MG63 (cell line): ENCODE measurements at places on chromosomes 1 and 21. TPM values are rescaled to one million over a fixed set of nuclear protein-coding genes. Genes with fewer than 3 reads are reported as not detected.

DNA sequence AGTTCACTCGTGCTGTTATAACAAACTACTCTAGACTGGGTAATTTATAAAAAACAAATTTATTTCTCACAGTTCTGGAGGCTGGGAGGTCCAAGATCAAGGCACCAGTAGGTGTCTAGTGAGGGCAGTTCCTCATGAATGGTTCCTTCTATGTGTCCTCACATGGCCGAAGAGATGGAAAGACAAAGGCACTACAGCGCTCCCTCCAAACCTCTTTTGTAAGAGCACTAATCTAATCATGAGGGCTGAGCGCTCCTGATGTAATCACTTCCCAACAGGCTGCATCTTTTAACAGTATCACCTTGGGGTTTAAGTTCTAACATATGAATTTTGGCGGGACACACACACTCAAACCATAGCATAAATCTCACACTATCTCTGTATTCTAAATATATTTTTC lies 54.0 kb upstream of the KANK4 start:
- no peak for DNase-seq

- DNase-seq = peak; percentile 83
Observed at GRCh38 chr1:9233241-9233941, 1.2 kb upstream of the H6PD start.

- DNase-seq = no peak
Observed at GRCh38 chr1:68330391-68330790, 98.1 kb upstream of the WLS start.

DNA sequence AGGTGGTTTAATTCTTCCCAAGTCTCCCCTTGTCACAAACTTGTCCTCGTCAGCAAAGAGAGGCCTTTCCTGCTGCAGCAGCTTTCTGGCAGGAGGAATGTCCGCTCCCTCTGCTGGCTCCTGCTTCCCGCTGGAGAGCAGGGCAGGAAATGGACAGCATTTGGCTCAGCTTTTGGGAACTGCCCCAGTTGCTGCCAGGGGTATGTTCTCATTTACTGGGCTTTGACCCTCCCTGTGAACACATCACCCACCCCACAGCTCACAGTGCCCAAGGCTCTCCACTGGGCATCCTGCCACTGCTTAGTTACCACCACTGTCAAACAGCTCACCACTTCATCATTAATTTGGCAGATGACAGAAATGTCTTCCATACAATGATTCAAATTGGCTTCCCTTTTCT lies 75.4 kb downstream of the MRPL37 start:
- DNase-seq = peak; percentile 99

GRCh38 chr21:30211071-30211470 lies 4.8 kb downstream of the CLDN8 start:
- no peak for DNase-seq

- DNase-seq = no peak
Observed at GRCh38 chr1:23928789-23929188, 15.6 kb upstream of the CNR2 start.

GRCh38 chr1:67642629-67643028 lies 42.4 kb upstream of the GADD45A start:
- no peak for DNase-seq

GRCh38 chr1:159867664-159868026 lies 5.2 kb upstream of the VSIG8 start:
- no peak for DNase-seq

GRCh38 chr1:109777436-109777835 lies 13.7 kb upstream of the EPS8L3 start:
- no peak for DNase-seq

DNA sequence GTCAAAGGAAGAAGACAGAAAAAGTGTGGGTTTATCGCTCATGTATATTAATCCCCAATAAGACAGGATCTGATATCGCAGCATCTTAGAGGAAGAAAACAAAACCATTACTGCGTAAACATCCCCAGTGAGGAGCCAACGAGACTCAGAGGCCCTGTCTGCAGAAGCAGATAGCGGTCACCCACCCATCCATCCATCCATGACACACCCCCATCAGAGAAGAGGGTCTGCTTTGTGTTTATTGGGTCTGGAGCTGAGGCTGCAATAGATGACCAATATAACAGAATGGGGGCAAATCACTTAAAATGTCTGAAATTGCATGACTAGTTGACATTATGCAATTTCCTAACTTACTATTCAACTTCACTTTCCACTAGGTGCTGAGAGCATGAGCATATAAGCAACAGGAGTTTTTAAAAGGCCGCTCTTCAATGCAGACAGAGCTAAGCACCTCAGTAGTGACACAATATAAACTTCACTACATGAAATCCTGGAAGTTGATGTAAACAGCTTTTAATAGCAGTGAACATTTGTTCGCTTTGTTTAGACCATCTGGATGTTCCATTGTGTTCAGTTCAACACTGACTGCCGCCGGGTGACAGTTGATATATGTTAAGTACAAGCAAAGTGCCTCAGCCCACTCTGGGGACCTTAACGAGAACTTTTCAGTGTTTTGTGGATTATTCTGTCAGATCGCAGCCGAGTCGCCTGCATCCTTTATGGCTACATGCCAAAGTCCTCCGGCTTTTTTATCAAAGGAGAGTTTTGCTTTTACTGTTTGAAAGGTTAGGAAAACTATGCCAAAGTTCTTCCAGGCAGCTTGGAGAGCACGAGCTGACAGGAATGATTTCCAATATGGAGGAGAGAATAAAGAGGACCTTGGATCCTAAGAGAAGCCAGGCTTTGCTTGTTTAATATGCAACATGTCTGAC lies 167.5 kb downstream of the ZNF281 start:
- no peak for DNase-seq

DNA sequence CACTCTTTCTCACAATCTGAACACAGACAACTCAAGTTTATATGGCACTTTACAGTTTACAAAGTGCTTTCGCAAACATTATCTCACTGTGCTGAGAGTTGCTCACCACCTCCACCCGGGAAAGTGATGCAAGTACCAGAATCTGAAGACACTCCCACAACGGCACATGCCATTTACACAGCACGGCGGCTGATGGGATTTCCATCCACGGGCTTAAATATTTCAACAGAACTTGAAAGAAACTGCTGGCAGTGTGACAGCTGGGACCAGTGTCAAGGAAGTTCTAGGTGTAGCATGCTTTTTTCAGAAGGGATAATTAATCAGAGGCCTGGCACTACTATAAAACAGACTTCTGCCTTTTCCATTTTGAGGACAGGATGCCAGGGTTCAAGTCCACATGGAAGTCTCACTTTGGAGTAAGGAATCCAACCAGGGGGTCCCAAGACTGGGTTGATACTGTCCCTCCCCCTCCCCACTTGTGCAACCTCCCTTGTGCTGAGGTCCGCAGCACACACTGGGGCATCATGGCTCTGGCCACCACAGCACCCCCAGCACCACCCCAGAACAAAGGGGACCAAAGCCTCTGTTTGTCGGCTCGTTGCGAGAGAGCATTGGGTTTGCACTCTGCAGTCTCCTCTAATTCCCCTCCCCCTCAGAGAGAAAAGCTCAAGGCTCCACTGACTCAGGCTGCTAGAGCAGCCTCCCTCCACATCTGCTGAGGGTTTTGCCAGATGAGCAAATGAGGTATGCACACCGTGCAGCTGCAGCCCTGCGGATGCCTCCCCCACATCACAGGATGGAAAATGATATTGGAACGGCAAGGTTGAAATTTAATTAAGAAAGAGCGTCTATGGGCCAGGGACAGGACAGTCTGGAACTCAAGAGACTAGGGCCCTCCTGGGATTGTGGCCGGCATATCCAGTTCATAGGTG lies 154.9 kb downstream of the TGFBR3 start:
- DNase-seq = peak; percentile 41

- no peak for DNase-seq
Observed at GRCh38 chr1:77802026-77802425, 22.6 kb downstream of the MIGA1 start.

DNA sequence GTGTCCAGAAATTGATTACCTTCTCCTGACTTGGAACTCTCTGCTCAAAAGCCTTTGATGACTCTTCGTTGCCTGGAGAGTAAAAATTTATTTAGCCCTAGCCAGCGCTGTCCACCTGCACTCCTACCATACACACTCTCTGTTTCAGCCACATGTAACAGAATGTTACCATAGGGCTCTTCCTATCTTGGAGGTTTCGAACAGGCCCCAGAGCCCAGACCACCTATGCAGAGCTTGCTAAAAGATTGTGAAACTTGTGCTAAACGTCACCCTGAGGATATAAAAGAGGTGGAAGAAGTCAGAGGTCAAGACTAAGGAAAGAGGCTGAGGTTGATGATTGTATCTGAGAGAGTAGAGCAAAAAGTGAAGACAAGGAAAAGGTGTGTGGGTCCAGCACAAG lies 237.0 kb upstream of the HOOK1 start:
- no peak for DNase-seq

GRCh38 chr1:3987669-3988235 lies 87.7 kb upstream of the C1orf174 start:
- DNase-seq = no peak

- no peak for DNase-seq
Observed at GRCh38 chr21:44916965-44917364, 3.7 kb downstream of the ITGB2 start.

- no peak for DNase-seq
Observed at GRCh38 chr1:221025956-221026355, 146.7 kb downstream of the HLX start.

- DNase-seq = peak; percentile 27
Observed at GRCh38 chr21:18832950-18833349, 429.4 kb upstream of the TMPRSS15 start.

DNA sequence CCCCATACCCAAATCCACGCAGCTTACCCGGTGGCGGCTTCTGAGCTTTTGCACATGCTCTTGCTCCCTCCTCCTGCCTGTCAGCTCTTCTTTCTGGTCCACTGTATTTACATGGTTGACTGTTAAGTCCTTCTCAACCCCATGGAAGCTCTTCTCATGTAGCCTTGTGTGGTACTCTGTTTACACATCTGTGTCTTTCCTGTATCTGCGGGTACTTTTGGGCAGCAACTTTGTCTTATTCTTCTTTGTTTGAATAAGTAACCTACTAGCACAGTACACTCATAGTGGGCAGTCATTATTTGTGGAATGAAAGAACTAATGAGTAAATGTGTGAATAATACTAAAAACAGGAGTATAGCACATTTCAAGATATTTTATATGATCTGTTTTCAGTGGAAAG lies 88.5 kb upstream of the GPR88 start:
- no peak for DNase-seq

DNA sequence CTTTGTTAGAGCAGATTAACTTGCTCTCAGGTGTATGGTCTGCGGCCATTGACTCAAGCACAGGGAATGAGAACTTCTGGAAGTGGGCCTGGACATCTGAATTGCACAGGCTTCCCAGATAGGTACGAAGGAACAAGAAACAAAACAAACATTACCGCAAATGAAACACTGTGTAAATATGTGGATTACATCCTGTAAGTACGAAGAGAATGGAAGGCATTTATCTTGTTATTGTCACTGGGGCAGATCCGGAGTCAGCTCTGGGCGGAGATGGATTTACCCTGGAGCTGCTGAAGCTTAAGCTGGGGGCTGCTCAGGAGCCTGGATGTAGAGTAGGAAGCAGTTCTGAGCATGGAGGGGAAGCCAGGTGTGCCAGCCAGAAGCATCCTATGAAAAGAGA lies 6.8 kb downstream of the HES2 start:
- no peak for DNase-seq

DNA sequence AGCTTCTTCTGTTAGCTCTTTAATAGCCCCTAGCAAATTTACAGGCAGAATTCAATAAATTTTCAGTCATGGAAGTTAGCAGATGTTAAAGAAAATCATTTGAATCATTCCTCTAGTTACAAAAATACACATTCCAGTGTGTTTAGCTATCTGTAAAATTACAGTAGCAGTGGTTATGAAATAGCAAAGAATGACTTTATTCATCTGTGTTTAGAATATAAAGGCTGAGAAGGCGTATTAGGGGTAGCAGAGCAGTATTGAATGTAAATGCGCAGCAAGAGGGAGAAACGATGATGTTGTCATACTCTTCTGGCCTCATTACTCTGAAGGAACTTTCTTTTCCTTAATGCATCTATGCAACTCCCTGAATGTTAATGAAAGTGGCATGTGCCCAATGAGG lies 106.2 kb upstream of the CYYR1 start:
- no peak for DNase-seq

- DNase-seq = peak; percentile 52
Observed at GRCh38 chr1:226649780-226650179, 89.3 kb downstream of the ITPKB start.

DNA sequence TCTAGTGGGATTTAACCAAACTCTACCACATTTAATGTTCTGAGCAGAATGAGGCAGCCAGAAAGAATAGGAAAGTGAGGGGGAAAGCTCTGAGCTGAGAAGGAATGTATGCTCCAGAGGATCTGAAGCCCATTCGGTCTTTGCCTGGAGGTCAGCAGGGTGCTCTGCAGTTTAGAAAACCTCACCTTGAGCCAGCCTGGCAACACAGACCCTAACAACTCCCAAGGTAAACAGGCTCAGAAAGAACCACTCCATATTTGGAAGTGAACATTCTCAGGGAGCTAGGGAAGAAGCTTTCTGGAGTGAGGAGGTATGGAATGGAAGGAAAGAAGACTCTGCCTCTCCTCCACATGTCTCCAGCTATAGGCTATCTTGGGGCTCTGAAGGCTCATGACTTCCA lies 398.8 kb downstream of the SEC16B start:
- DNase-seq = no peak

- no peak for DNase-seq
Observed at GRCh38 chr1:118928739-118929554, 59.2 kb downstream of the TBX15 start.

- no peak for DNase-seq
Observed at GRCh38 chr1:235108185-235108593, 20.4 kb downstream of the TOMM20 start.

DNA sequence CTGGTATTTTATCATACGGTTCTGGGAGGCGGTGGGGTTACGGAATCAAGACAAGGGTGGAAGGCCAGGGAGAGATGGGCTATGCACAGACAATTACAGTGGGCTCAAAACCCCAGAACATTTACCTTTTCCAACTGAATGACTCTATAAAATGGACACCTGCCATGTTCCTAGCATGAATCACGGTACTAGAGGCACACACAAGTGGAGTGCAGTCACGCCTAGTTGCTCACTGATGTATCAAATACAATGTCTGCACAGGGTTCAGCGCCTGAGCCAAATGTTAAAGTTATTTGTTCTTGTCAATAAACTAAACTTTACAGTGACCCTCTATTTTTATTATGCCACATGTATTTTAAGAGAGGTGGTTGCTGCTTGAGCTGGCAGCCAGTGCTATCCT lies 121.4 kb downstream of the ATG4C start:
- no peak for DNase-seq

GRCh38 chr1:5982868-5983267 lies 9.4 kb downstream of the NPHP4 start:
- DNase-seq = no peak

IRF6 gene
- total RNA-seq = not detected in 2 replicates

FCAMR gene
- total RNA-seq = not detected in 2 replicates

SH3D21 gene
- total RNA-seq = 0.03 TPM in 1 of 2 replicates, not detected in the other

HMGCS2 gene
- not detected in 2 replicates for total RNA-seq

FCGR2B gene
- total RNA-seq = not detected in 2 replicates

SDHC gene
- 466 and 501 TPM in 2 replicates for total RNA-seq

CSF3R gene
- not detected in 2 replicates for total RNA-seq

ANKRD34A gene
- 0.30 TPM in 1 of 2 replicates, not detected in the other for total RNA-seq

CRNN gene
- not detected in 2 replicates for total RNA-seq
